ENCODE measurements at places on chromosomes 7 and 10.
A peak's percentile ranks its signal among the peaks of the same experiment; 100 is the strongest.

DNA sequence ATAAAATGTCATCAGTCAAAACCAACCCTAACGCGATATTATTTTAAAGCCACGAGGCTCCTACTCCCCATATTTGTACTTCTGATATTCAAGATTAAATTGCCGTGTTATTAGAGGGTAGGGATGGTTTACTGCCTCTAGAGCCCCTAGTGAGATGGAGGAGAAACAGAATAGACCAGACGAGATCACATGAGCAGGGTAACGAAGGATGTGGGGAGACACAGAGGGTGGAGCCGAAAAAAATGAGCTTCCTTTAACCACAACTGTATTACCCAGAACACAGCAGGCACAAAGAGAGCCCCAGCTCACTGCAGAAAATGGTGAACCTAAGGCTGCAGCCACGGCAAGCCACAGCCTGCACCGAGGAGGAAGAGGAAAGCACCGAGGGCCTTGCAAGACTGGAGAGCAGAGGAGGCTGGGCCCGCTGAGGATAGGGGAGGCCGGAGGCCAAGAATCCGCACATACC lies 14.3 kb downstream of the ZC3HAV1 start:
- no peak for DNase-seq

DNA sequence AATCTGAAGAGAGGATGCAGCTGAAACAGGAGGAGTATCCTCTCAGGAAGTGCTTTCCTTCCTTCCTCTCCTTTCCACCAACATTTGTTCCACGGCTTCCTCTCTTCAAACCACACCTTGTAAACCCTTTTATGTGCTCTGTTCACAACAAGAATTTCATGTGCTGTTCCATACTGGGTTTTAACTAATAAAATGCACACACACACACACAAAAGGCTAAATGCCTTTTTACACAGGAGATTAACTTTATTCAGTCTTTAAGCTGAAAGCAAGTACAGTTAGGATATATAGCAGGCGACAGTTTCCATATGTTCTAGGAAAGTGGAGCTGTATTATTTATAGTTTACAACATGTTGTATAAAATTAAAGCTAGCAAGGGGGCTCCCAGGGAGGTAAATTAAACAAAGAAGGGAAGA lies 106.7 kb downstream of the REEP3 start:
- DNase-seq = peak; percentile 22

GRCh38 chr7:137661634-137662033 lies 185.1 kb downstream of the DGKI start:
- DNase-seq = no peak

GRCh38 chr10:13612654-13613373 lies 26.0 kb downstream of the PRPF18 start:
- DNase-seq = peak; percentile 16

DNA sequence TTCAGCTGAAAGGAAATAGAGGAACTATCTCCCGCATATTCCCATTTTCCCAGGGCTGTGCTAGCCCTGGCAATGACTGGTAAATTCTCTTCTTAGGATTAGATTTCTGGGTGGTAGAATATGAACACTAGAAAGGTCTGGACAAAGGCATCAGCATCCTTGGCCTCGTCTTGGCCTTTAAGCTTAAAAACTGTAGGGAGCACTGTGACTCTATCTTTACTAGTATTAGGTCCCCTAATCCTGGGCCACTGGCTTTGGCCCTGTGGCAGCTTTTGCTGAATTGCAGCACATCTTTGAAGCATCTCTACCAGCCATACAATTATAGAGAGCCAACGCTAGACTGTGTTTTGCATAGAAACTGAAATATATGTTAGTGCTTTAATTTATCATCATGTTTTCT lies 41.5 kb upstream of the EBLN1 start:
- peak; percentile 18 for DNase-seq

DNA sequence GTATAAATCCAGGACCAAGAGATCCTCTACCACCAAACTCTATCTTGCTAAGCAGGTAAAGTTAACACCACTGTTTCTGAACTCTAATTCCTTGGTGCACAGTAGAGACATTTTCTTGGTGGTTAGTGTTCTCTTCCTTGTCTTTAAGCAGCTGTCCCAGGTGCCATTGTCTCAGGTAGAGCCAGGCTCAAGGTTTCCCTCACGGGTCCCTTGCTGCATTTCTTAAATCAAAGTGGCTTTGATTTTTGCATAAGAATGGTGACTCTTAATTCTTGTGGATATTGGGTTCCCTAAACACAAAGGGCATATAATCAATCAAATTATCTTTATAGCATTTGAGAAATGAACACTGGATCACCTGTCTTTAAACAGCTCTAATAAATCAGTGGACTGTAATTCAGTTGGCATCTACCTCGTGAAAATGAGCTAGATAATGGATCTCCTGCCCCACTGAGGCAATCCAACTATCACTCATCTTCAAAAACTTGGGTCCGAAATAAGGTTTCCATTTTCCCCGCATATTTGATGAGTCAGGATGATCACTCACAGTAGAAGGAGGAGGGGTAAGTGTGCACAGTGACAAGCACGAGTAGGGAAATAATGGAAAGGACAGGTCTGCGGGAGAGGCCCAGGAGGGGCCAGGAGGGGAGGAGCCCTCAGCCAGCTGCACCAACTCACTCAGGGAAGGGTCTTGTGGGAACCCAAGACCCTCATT lies 2.4 kb downstream of the ABCC2 start:
- peak; percentile 14 for DNase-seq

DNA sequence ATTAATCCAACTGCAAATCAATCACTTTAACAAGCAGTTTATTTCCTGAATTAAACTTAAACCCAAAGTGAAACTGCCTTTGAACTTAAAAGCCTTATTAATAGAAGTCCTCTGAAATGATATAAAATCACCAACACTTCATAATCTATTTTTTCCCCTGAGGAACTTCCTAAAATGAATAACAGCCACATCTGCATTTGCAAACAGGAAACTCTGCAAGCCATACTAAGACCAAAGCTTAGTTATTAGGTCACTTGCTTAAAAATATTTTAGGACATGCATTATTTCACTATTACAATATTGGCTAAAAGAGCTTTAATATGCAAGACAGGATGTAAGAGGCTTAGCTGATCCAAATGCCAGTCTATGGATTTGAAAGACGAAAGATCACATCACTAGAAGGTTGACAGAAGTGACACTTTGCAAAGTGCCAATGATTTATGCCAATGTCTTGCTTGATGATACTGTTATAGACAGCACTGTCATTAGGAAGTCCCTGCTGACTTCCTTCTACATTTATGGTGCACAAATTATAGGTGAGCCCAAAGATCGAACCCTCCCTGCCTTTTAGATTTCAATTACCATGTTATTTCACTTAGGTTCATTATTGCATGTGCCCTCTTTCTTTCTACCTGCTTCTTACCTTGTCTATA lies 99.9 kb upstream of the SKAP2 start:
- no peak for DNase-seq

- no peak for DNase-seq
Observed at GRCh38 chr10:52965938-52966401, 193.4 kb upstream of the MBL2 start.

- no peak for DNase-seq
Observed at GRCh38 chr7:116702046-116702785, 30.2 kb downstream of the MET start.

DNA sequence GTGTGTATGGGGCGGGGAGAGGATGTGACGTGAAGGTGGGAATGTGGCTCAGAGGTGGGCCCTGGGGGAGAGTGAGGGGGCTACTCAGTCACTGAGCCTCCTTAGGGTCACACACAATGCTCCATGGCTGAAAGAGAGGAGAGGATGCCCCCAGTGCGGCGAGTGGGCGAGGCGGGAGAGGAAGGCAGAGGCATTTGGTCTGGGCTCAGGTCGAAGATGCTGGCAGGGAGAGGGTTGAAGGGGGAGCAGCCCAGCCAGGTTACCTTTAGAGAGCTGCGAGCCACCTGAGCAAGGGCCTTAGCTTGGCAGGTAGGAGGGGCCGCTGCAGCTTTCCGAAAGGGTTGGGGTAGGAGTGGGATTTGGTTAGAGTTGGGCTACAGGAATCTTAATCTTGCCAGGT lies 4.7 kb upstream of the LOXL4 start:
- no peak for DNase-seq

DNA sequence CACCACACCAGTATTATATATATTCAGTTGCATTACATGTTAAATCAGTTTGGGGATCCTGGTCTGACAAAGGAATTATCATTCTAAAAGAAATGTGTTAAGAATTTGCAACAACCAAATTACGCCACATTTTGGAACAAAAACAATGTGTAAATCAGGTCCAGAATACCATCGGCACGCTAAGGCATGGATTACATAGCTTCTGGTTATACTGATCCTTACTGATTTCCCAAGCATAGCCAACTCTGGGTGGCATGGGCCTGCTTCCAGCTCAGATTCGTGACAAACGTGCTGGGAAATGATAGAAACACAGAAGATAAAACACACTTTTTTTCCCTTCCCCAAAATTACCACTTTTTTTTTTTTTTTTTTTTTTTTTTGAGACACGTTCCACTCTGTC lies 660.0 kb downstream of the SORCS1 start:
- DNase-seq = peak; percentile 60

DNA sequence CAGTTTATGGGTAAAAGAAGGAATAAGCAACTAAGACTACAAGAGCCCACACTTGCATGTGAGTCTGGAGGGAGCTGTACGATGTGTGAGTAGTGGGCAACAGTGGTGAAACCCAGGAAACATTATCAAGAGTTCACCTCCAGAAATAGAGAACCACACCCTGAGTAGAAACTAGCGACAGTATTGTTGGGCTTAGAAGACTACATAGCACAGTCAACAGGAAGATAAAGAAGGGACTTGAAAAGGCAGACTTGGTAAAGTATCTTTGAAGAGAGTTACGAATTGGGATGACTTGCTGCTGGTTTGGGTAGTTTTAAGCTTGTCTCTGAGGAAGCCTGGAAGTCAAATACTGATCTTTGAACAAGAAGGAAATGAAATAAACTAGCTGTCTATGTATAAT lies 223.2 kb upstream of the GNAI1 start:
- no peak for DNase-seq

- peak; percentile 93 for DNase-seq
Observed at GRCh38 chr7:41047789-41048191, 655.1 kb downstream of the INHBA start.

DNA sequence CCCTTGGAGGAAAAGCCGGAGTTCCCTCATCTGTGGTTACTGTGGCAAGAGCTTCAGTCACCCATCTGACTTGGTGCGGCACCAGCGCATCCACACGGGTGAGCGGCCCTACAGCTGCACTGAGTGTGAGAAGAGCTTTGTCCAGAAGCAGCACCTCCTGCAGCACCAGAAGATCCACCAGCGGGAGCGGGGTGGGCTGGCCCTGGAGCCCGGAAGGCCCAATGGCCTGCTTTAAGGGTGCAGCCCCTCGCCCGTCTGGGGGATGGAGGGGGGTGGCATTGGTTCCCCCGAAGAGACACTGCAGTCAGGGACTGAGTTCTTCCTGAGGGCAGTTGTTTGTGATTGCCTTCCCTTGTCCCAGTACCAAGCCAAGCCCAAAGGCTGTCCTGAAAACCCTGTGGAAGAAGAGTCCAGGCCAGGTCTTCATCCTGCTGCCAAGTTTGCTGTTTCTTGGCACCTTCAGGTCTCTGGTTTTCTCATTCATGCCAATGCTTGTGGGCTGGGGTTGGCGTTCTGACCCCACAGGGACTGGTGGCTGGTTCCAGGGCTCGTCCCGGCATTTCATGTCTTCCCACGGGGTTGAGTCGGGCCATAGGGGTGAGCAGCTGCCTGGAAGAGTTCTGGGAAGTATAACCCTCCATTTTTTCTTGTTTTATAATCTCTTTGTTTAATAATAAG lies 7.7 kb upstream of the ZNF783 start:
- DNase-seq = no peak

- DNase-seq = peak; percentile 41
Observed at GRCh38 chr10:113858541-113858940, 4.1 kb downstream of the NHLRC2 start.

DNA sequence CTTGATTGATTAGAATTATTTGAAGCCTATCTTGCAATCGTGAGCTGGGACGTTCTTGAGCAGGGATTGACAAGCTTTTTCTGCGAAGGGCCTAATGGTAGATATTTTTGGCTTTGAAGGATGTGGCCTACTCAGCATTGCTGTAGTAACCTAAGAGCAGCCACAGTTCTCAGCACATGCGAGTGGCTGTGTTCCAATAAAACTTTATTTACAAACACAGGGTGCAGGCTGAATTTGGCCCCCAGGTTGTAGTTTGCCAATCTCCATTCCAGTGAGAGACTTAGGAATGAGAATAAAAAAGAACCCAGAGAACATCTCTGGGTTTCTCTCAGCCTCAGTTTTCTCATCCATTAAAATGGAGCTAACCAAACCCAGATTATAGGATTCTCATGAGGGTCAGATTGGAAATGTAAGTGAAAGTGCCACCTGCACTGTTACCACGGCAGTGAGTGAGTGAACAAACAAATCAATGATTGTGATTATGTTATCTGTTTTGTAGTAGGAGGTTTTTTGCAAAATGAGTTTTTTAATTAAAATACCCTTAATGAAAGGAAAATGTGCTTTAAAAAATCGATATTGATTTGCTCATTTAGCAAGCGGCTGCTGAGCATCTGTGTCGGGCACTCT lies 664.0 kb downstream of the SDK1 start:
- DNase-seq = no peak

DNA sequence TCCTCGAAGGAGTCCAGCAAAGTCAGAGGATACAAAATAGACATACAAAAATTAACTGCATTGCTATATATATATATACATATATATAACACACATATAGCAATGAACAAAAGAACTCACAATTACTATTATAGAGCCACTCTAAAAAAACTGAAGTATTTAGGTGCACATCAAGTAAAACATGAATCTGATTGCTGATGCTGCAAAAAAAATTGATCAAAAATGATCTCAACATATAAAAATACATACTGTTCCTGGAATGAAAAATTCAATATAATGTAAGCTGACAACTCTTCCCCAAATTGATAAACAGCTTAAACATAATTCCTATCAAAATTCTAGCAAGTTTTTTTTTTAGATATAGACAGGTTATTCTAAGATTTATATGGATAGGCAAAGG lies 126.8 kb downstream of the ALOX5 start:
- DNase-seq = no peak

DNA sequence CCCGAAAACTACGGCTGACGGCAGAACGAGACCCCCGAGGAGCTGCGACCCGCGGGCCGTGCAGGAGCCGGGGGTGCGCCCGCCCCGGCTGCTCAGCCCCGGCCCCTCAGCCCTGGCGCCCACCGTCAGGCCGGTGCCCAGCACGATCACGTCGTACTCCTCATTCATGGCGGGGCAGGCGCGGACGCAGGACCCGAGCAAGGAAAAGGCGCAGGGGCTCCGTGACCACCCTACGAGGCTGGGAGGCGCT lies 218 bp downstream of the GDI2 start:
- DNase-seq = no peak

DNA sequence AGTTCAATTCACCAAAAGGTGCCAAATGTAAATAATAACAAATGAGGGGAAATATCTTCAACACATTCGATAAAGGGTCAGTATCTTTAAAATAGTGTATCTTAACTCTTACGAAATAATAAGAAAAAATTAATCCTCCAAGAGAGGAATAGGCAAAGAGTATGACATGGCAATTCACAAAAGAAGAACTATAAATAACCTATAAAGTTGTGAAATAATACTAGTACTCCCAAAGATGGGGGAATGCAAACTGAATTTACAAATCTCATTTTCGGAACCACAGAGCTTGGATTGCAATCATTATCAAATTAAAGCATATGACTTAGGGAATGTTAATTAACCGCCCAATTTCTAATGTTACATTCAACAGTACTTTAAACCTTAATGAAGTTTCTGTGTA lies 78.2 kb upstream of the TARP start:
- no peak for DNase-seq

GRCh38 chr7:114409750-114410149 lies 4.9 kb upstream of the FOXP2 start:
- DNase-seq = peak; percentile 48

GRCh38 chr10:45420453-45421192 lies 46.6 kb downstream of the ALOX5 start:
- DNase-seq = peak; percentile 21

Data from foreskin fibroblast (primary cell).